ENCODE measurements at places on chromosomes 12 and 14. TPM values are rescaled to one million over a fixed set of nuclear protein-coding genes. Genes with fewer than 3 reads are reported as not detected.
A peak's percentile ranks its signal among the peaks of the same experiment; 100 is the strongest.

Gene TAC3
- total RNA-seq = 0.79 TPM

Gene KTN1
- 199 TPM for total RNA-seq

Gene GPR132
- not detected for total RNA-seq

Gene NFATC4
- total RNA-seq = 38.1 TPM

Gene TC2N
- total RNA-seq = 0.59 TPM

Gene CCDC91
- total RNA-seq = 24.0 TPM

Gene CACNA1C
- 5.2 TPM for total RNA-seq

Gene ZFYVE1
- 7.8 TPM for total RNA-seq

GRCh38 chr14:88613552-88614010 is 50.7 kb downstream of the ZC3H14 start:
- H3K27ac ChIP-seq = no peak overlapping the region
- H3K4me3 ChIP-seq = no peak overlapping the region
- H3K36me3 ChIP-seq = peaks cover 52% of the 10 kb centered on the region
- no peak for DNase-seq
- no peaks in the 10 kb centered on the region for H3K4me1 ChIP-seq

DNA sequence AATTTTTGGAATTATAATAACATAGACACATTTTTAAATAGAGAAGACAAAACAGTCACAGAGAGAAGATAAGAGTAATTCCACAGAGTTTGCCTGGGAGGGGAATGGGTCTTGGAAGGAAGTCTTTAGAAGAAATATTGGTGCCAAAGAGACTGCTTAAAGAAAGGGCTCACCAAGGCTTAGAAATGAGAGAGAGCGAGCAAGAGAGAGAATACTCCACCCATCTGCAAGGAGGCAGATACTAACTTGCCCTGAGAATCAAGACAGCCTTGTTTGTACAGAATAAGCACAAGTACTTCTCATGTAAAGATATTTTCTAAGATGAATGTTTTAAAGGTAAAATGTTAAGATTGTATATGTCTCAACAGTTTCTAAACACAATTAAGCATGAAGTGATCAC is 165.5 kb downstream of the SLC38A4 start:
- H3K4me3 ChIP-seq = no peak overlapping the region
- H3K27ac ChIP-seq = peak overlapping the region; percentile 83
- no peaks in the 10 kb centered on the region for H3K27me3 ChIP-seq
- peak; percentile 50 for DNase-seq
- H3K4me1 ChIP-seq = peaks cover 61% of the 10 kb centered on the region

DNA sequence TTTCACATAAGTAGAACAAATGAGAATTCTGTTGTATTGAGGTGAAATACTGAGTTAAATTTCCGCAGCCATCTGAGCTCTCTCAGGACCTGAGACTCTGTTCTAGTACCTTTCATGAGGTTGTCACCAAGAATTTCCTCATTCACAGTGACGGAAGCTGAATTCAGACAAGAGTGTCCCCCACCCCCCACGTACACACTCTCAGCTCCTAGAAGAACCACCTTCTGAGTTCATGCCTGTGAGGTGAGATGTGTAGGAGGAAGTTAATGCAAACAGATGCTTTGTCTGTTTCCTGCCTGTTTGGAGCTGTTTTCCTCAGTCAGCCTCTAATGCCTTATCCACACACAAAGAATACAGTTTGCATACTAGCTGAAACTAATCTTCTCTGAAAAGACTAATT is 18.2 kb downstream of the BICDL1 start:
- H3K27ac ChIP-seq = no peak overlapping the region
- no peaks in the 10 kb centered on the region for H3K27me3 ChIP-seq
- H3K4me1 ChIP-seq = no peaks in the 10 kb centered on the region
- no peak for DNase-seq
- H3K36me3 ChIP-seq = no peaks in the 10 kb centered on the region

- H3K27ac ChIP-seq = no peak overlapping the region
- H3K36me3 ChIP-seq = no peaks in the 10 kb centered on the region
- H3K27me3 ChIP-seq = no peaks in the 10 kb centered on the region
- no peak overlapping the region for H3K4me3 ChIP-seq
- no peak for DNase-seq
- H3K4me1 ChIP-seq = no peaks in the 10 kb centered on the region
Observed at GRCh38 chr12:76634133-76634532, 74.6 kb upstream of the OSBPL8 start.

DNA sequence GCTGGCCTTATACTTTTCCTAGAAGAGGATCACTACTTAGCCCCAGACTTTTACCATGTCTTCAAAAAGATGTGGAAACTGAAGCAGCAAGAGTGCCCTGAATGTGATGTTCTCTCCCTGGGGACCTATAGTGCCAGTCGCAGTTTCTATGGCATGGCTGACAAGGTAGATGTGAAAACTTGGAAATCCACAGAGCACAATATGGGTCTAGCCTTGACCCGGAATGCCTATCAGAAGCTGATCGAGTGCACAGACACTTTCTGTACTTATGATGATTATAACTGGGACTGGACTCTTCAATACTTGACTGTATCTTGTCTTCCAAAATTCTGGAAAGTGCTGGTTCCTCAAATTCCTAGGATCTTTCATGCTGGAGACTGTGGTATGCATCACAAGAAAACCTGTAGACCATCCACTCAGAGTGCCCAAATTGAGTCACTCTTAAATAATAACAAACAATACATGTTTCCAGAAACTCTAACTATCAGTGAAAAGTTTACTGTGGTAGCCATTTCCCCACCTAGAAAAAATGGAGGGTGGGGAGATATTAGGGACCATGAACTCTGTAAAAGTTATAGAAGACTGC is 1.5 kb downstream of the MGAT2 start:
- no peaks in the 10 kb centered on the region for H3K27me3 ChIP-seq
- peak overlapping the region; percentile 93 for H3K4me3 ChIP-seq
- H3K4me1 ChIP-seq = peaks cover 22% of the 10 kb centered on the region

DNA sequence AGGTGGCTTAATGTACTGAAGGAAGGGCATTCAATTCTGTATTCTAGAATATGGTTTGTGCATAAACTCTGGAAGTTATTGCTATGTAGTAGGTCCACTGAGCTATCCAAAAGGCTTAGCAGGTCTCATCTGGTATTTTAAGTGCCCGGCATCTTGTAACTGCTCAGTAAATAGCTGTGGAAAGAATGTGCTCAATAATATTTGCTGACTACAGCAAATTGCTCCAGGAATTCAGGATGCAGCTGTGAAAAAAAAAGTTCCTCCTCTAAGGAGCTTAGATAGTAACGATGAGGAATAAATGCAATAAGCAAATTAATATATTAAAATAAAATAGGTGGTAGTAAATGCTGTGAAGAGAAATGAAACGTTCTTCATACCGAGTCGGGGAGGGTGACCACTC is 857.1 kb downstream of the AACS start:
- H3K27me3 ChIP-seq = peaks cover 64% of the 10 kb centered on the region
- H3K4me1 ChIP-seq = no peaks in the 10 kb centered on the region
- DNase-seq = no peak
- no peak overlapping the region for H3K27ac ChIP-seq

DNA sequence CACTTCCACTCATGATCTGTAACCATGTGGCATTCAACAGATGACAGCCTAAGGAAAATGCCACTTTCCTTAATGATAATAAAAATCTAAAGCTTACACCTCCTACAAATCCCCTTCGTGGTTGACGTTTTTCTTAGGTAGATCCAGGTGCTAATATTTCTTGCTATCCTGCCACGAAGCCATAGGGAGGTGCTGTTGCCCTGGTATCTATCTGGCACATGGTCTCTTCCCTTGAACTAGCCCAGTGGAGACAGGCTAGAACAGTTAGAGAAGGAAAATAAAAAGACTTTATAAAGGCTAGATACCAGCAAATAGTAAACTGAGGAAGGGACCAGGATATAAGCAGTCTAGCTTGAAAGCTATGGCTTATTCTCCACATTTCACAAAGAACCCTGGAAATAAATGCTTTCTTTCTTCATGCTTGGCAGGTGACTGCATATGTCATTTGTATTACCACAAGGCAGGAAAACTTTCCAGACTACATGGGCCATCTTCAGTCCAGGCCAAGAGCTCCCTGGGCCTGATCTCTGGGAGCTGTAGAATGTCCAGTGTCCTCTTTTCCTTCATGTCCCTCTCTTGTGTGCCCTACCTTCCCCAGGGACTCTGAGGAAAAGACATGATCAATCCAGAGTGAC is 15.3 kb downstream of the SPIC start:
- H3K27ac ChIP-seq = no peak overlapping the region
- H3K36me3 ChIP-seq = no peaks in the 10 kb centered on the region
- H3K4me1 ChIP-seq = no peaks in the 10 kb centered on the region
- H3K4me3 ChIP-seq = no peak overlapping the region
- no peaks in the 10 kb centered on the region for H3K27me3 ChIP-seq
- peak; percentile 45 for DNase-seq

DNA sequence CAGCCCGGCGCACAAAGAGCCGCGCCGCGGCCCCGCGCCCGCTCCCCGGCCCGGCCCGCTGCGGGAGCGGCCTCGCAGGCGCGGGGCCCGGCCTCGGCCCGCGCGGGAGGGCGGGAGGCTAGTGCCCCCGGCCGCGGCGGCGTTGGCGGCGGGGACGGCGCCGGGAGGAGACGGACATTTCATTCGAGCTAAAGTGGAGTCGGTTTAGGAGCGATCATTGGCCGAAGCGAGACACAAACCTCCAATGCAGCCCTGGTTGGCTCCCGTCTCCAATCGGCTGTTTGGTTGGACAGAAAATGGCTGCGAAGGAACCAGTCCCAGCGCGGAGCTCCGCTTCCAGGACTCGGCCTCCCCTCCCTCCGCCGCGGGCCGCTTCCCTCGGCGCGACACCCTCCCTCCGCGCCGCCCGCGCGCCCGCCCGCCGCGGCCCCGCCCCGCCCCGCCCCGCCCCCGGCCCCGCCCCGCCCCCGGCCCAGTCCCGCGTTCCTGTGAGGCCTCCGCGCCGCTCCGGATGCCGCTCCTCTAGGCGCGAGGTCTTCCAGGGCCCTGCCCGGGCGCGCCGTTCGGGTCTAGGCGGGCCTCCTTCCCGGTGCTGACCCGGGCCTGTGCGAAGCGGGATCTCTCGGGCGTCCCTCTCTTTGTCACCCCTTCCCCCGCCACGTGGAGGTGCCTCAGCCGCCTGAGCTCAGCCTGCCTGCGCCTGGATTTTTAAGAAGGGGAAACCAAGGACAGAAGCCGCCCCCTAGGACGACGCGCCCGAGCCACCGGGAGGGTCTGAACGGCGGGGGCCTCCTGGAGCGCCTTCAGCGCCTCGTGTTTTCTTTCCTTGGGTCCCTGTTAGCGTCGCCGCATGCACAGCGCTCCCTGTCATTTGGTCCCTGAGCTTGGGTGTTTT is at the start of gene NFYB:
TSS of gene NFYB (minus strand) at position 309 of the 895 bp plus-strand sequence. CDS start 2,757 bp downstream, outside the sequence.
- H3K27me3 ChIP-seq = no peaks in the 10 kb centered on the region
- peak; percentile 96 for DNase-seq
- H3K36me3 ChIP-seq = peaks cover 2% of the 10 kb centered on the region

GRCh38 chr14:104428860-104429259 is 150.7 kb upstream of the C14orf180 start:
- no peak overlapping the region for H3K27ac ChIP-seq
- H3K4me1 ChIP-seq = no peaks in the 10 kb centered on the region
- H3K36me3 ChIP-seq = no peaks in the 10 kb centered on the region
- peaks cover 5% of the 10 kb centered on the region for H3K27me3 ChIP-seq
- no peak overlapping the region for H3K4me3 ChIP-seq
- no peak for DNase-seq

DNA sequence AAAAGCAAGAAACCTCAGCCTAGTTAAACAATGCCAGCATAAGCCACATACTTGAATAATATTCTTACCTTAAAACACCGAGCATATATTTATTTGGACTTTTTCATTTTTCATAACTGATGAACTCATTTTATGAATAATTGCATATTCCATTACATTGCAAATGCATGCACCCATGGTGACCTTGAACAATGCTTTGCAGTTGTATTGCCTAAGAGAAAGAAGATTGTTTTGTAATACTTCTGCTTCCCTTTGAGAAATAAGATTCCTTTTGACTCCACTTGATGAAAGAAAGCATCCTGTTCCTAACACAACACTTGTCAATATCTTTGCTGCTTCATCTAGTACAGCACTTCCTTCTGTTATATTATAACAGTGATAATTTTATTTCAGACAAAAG is 1182.2 kb downstream of the FLRT2 start:
- DNase-seq = no peak
- no peak overlapping the region for H3K27ac ChIP-seq
- no peaks in the 10 kb centered on the region for H3K27me3 ChIP-seq
- no peak overlapping the region for H3K4me3 ChIP-seq
- peaks cover 7% of the 10 kb centered on the region for H3K4me1 ChIP-seq
- no peaks in the 10 kb centered on the region for H3K36me3 ChIP-seq

GRCh38 chr12:29131539-29131938 is 17.5 kb upstream of the FAR2 start:
- DNase-seq = peak; percentile 70
- H3K4me1 ChIP-seq = peaks cover 10% of the 10 kb centered on the region
- no peaks in the 10 kb centered on the region for H3K36me3 ChIP-seq
- no peak overlapping the region for H3K4me3 ChIP-seq
- no peaks in the 10 kb centered on the region for H3K27me3 ChIP-seq

DNA sequence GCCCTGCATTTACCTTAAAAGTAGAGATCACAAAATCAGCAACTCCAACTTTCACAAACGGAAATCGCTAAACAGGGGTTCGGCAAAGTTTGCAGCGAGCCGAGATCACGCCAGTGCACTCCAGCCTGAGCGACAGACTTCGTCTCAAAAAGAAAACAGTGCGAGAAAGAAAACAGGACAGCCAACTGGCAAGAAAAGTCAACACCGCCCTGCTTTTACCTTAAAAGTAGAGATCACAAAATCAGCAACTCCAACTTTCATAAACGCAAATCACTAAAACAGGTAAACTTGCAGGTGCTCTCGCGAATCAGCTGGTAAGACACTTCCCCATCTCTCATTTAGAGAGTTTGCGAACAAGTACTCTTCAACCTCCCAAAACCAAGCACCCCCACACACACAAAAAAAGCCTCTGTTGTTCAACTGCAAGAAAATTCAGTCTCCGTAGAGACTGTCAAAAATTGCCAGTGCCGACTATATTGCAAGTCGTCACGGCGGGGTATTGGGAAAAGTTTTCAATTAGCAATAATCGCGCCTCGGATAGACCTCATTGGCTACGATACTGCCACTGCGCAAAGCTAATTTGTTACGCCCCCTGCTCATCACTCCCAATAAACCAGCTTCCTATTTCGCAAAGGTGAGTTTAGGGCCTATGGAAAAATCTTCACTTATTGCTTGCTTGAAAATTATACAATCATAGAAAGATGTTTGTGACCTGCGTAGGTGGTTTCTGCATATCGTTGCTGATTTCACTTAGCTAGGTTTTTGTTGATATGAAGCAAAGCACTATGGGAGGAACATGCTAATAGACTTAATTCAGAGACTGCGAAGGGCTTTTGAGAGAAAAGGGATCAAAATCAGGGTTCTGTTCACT is at the start of gene RNU4-1:
TSS of gene RNU4-1 (minus strand) at position 577 of the 871 bp plus-strand sequence.
- H3K27ac ChIP-seq = peak within 1 kb of the TSS; percentile 100
- peak within 1 kb of the TSS; percentile 54 for H3K4me3 ChIP-seq
- H3K27me3 ChIP-seq = no peaks in the 10 kb centered on the region
- DNase-seq = peak; percentile 98
- H3K4me1 ChIP-seq = peaks cover 11% of the 10 kb centered on the region
